ENCODE measurements at places on chromosomes 6 and 20.

DNA sequence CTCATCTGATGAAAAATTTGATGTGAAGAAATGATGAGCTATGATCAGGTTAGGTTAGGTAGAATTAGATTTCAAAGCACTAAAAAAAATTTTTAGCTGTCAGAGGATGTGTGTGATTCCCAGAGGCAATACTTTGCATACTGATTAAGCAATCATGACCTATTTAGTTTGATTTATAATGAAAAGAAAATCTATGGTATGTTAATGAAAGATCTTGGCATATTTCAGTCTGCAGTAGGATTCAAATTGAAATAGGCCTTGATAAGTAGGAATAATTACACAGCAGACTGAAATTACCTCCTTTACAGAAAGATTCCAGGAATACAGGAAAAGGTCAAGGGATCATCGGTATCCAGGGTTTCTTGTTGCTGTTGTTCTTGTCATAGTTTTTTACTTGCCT lies 69.3 kb downstream of the HDDC2 start:
- no peak for DNase-seq

- no peak for DNase-seq
Observed at GRCh38 chr20:12957968-12958367, 50.8 kb upstream of the SPTLC3 start.

GRCh38 chr6:56329271-56330050 lies 82.1 kb upstream of the COL21A1 start:
- DNase-seq = no peak

- DNase-seq = no peak
Observed at GRCh38 chr6:43853066-43853650, 83.1 kb downstream of the VEGFA start.

GRCh38 chr6:104409913-104410312 lies 449.8 kb downstream of the HACE1 start:
- DNase-seq = no peak

DNA sequence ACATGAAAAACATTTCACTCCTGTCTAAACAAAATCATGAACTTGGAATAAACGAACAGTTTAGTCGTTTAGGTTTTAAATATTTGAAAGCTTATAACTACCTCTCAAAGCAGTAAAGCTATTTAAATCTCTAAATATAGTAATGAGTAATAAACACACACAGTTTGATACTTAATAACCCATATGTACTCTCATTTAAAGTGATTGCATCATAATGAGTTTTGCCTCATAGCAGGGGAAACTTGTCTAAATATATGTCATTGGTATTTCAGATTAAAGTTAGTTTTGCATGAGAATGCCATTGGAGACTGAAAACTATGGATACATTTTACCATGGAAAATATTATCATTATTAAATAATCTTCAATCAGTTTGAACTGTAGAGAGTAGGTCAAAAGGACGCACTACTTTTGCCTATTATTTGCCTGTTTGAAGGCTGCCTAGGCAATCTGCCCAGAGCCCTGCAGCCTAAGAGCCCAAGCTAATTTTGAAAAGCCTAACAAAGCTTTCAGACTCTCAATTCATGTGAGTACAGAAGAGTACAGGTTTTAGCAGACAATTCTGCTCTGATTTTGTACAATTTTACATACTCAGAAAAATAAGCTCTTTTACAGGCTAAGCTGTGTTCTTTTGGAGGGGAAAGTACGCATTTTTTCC lies 632.8 kb downstream of the HACE1 start:
- no peak for DNase-seq

DNA sequence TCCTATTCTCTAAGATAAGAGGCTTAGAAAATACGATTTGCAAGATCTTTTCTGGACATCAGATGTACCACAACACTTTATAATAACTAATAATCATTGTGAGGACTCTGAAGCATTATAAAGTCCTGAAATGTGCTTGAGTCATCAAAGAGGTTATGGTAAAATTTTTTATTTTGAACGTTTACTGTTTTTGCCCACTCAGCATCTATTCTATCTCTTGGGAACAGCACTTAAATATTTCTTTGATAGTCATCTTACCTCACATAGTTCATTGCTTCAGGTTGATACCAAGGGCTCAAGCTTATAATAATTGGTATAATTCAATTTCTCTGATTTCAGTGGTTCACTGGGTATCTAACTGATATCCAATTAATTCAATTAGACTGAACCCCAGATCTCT lies 700.5 kb downstream of the KHDRBS2 start:
- no peak for DNase-seq

- DNase-seq = no peak
Observed at GRCh38 chr6:90168693-90169131, 127.9 kb downstream of the BACH2 start.

DNA sequence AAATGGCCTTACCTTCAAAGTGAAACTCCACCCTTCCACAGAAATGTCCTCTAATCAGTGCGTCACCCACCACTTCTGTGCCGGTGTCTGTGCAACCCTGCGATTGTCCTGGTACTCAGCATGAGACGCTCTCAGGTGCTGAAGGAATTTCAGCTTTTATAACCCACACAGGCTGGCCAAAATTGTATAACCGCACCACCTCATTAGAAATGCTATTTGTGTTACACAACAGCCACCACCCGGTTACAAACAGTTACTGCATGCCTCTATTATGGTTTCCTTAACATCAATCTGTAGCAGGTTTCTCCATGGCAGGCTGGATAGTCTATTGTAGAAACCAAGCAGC lies 51.5 kb downstream of the SLC23A2 start:
- no peak for DNase-seq

- DNase-seq = no peak
Observed at GRCh38 chr20:9616455-9616805, 102.0 kb downstream of the LAMP5 start.

- no peak for DNase-seq
Observed at GRCh38 chr6:56292505-56293181, 45.3 kb upstream of the COL21A1 start.

DNA sequence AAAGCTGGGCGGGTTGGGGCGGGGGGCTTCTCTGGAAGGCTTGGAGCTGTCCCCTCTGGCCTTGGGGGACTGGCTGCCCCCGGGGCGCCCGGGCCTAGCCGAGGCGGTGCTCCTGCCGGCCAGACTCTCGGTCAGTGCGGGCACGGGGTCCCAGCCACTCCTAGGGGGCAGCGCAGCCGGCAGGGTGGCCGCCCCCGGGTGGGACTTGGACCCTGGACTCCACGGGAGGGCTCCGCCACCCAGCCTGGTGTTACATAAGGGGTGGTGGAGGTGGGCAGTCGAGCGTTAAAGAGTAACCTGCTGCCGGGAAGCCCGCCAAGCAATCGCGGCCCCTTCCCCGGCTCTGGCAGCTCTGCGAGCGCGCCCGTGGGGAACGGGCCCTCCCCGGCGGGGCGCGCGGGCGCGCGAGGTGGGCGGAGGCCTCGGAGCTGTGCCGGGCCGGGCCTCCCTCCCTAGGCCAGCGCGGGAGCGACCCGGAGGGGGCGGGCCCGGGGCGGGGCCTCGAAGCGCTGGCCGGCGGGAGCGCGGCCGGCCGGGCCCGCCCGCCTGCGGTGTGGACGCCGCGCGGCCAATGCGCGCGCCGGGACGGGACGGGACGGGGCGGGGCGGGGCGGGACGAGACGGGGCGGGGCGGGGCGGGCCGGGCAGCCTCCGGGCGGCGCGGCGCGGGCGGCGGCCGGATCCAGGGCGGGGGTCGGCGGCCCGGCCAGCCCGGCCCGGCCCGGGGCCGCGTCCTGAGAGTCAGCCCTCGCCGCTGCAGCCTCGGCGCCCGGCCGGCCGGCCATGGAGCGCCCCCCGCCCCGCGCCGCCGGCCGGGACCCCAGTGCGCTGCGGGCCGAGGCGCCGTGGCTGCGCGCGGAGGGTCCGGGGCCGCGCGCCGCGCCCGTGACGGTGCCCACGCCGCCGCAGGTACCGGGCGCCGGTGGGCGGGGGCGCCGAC lies at the start of gene SLC2A4RG:
TSS of gene SLC2A4RG (plus strand) at position 647 of the 940 bp plus-strand sequence. CDS start at position 784, 137 bp downstream.
- peak; percentile 69 for DNase-seq

DNA sequence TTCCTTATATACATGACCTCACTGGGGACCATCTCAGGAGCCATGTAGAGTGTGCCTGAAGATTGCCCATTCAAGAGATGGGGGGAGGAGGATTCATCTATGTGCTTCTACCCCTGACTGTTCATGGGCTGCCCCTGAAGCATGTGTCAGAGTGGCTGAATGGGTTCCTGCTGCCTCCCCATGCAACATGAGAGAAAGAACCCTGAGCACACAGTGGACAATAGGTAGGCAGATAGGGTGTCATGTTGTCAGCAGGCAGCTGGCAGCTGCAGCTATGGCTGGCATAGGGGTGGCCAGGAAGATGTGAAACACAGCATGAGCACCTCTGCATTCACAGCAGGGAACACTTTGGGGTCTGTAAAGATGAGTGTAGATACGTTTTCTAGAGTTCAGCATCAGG lies 208.4 kb upstream of the CNR1 start:
- DNase-seq = no peak

- no peak for DNase-seq
Observed at GRCh38 chr6:133254552-133255228, 13.5 kb downstream of the EYA4 start.

DNA sequence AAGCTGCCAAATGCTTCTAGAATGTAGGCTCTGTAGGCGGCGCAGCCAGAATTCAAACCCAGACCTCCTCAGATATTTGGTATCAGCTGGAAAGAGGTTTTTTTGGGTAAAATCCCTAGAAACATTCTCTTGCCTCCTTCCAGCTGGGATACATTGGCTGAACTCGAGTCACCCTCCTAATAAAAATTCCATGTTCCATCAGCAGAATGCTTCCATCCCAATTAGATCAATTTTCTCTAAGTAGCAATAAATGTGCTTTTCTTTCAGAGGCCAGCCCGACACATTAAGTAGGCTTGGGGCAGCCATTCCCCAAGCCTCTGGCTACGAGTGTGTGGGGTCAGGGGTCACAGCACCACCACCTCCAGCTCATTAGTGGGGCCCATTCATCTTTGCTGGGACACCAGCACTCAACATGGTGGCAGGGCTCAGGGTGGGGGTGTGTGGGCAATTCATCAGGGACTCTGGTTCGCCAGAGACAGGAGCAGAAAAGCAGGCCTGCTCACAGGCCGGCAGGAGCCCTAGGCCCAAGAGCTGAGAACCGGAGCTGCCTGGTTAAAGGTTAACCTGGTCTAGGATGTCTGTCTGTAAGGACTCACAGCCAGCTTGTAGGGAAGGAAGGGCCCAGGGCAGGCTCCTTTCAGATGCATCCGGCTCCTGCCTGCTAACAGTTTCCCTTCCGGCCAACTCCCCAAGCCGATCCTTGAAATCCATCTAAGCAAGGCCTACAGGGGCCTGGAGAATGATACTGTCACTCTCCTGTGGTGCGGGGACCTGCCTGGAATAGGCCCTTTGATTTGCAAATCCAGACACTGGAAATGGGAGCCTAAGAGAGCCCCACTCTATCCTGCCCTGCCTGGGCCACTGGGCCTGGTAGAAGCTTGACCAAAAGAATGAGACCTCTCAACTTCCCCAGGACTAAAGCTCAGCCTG lies 159.1 kb upstream of the TOP1 start:
- DNase-seq = no peak

DNA sequence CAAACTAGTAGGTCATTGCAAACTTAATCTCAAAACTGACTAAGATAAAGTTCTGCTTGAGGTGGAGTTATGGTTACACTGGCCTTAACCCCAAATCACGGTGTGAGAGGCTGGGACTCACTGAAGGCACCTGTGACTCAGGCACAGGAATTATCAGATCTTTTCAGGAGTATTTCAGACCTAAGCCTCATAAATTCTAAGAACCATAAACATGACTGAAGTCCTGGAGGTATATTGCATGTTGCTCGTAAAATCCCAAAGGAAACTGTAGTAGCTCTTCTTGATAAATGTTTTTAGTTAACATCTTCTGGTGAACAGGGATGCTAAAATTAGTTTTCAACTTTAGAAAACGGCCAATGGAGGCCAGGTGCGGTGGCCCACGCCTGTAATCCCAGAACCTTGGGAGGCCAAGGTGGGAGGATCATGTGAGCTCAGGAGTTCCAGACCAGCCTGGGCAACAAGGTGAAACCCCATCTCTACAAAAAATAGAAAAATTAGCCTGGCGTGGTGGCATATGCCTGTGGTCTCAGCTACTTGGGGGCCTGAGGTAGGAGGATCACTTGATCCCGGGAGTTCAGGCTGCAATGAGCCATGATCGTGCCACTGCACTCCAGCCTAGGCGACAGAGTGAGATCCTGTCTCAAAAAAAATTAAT lies 36.5 kb downstream of the DZANK1 start:
- no peak for DNase-seq

GRCh38 chr6:110951008-110951407 lies 7.5 kb upstream of the GTF3C6 start:
- DNase-seq = no peak

DNA sequence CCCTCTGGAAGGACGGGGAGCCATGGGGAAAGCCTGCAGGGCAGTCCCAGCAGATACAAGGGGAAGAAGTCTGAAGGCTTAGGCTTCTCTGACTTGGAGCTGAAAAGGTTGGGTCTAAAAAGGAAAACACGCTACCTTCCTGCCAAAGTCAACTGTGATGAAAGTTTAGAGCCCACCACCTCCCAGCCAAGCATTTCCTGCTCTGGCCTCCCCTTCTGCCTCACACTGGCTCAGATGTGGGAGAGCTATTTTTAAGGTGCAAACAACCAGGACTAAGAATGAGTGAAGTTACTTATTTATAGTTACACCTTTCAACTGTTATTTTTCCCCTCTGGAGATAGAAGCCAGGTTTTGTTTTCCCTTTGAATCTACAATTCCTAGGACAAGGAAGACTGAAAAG lies 21.2 kb downstream of the NEDD9 start:
- DNase-seq = no peak

DNA sequence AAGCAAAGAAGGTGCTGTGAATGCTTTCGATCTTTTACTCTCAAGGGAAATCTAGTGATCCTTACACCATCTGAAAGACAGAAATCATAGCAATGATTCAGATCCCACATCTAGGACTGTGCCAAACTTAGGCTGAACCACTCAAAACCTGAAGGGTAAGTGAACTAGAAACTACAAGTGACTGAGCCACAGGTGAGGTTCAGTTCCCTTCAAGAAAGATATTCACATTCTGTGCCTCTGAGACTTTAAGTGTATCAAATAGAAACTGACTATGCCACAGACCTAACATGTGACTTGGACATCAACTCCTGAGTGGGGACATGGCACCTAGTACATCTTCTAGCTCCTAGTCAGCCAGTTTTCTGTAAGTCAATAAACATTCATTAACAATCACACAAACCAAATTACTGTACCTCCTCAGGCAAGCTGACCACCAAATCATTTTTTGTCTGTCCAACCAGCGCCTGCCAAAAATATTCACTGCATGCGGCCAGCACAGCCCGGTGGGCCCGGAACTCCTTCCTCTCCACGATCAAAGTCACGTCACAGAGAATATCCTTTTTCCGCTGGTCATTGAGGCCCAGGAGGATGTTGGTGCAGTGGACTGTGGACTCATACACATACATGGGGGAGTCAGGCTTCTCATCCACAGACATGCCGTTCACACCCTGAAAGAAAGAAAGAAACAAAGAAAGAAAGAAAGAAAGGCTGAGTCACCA lies 114.1 kb downstream of the GJA10 start:
- DNase-seq = no peak

GRCh38 chr6:121999456-122000065 lies 399.9 kb upstream of the HSF2 start:
- DNase-seq = no peak

GRCh38 chr20:44326391-44327159 lies 10.3 kb upstream of the R3HDML start:
- DNase-seq = no peak

- DNase-seq = no peak
Observed at GRCh38 chr6:22068561-22069305, 228.1 kb downstream of the PRL start.
